ENCODE measurements at places on chromosomes 6 and 20. TPM values are rescaled to one million over a fixed set of nuclear protein-coding genes. Genes with fewer than 3 reads are reported as not detected.

DNA sequence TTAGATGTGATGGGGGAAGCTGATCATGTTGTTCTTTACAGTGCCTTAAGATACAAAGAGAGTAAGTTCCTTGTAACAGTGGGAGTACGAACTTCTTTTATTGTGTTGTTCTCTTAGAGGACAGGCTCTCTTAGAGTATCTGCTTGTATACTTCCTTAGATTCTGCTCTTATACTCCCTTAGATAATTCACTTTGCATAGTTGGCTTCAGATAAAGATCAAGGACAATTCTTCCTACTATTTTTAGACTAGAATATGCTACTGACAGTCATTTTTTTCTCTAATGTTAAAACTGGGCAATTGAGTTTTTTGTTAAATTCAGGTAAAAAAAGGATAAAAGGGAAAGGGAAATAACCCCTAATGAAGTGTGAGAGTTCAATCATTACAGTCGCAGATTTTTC lies 138.7 kb downstream of the MYB start:
- no peak for DNase-seq
- H3K27ac ChIP-seq, result no peak overlapping the region
- no peak overlapping the region for H3K4me3 ChIP-seq
- H3K36me3 ChIP-seq, result peaks cover 8% of the 10 kb centered on the region

DNA sequence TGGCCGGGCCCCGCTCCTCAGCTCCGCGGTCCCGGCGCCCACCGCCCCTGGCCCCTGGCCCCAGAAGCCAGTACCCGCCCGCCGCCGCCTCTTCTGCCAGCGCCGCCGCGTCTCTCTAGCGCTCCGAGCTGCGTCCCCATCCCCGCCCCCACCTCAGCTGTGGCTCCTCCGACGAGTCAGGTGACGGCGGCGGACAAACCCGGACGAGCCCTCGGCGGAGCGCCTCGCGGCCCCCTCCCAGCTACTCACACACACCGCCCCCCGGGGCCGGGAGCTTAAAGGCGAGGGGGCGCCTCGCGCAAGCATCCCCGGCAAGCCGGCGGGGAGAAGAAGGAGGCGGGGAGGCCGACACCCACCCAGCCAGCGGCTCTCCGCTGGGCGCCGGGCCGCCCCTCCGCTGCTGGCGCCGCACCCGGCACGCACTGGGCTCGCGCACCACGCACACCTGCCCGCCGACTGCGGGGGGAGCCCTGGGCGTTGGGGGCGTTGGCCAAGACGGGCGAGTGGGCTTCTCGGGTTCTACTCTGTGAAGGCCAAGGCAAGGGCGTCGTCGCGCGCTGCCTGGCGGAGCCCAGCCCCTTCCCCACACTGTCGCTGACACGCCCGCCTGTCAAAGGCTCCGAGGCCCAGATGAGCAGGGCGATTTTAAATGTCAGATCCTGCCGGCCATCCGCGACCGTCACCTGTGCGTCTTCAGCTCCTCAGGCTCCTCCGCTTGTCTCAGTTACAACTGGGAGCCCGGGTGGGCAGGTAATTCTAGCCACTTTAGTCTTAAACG lies at the start of gene SNAP91:
Gene SNAP91 (minus strand): TSS at position 132 of the 778 bp plus-strand sequence. CDS start 1,174 bp downstream, outside the sequence.
- peak within 1 kb of the TSS; percentile 63 for H3K27ac ChIP-seq
- H3K36me3 ChIP-seq, result no peaks in the 10 kb centered on the region
- peak within 1 kb of the TSS; percentile 94 for H3K4me3 ChIP-seq
- peaks cover 11% of the 10 kb centered on the region for H3K4me1 ChIP-seq
- H3K27me3 ChIP-seq, result peaks cover 71% of the 10 kb centered on the region
- DNase-seq, result peak; percentile 64

DNA sequence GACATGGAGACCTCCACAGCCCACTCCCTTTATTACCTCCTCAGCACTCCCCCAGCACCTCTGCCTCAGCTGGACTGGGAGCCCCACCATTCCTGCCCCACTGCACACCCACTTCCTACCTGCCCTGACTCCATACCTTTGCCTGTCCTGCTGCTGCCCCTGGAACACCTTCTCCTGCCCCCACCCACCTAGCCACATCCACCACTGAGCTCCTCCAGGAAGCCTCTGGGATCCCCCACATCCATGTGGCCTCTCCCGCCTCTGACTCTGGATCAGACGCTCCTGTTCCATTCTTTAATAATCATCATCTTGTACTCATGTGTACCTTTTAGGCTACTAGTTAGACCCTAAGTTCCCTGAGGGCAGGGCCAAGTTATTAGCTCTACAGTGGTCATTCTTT lies 2.2 kb upstream of the SDCBP2 start:
- no peak overlapping the region for H3K4me3 ChIP-seq
- peak overlapping the region; percentile 5 for H3K27ac ChIP-seq
- H3K36me3 ChIP-seq, result no peaks in the 10 kb centered on the region
- no peak for DNase-seq
- H3K27me3 ChIP-seq, result no peaks in the 10 kb centered on the region

- H3K27ac ChIP-seq, result no peak overlapping the region
- H3K27me3 ChIP-seq, result no peaks in the 10 kb centered on the region
- H3K4me1 ChIP-seq, result peaks cover 15% of the 10 kb centered on the region
- H3K4me3 ChIP-seq, result no peak overlapping the region
Measured at GRCh38 chr6:150395388-150396009, 26.7 kb downstream of the IYD start.

DNA sequence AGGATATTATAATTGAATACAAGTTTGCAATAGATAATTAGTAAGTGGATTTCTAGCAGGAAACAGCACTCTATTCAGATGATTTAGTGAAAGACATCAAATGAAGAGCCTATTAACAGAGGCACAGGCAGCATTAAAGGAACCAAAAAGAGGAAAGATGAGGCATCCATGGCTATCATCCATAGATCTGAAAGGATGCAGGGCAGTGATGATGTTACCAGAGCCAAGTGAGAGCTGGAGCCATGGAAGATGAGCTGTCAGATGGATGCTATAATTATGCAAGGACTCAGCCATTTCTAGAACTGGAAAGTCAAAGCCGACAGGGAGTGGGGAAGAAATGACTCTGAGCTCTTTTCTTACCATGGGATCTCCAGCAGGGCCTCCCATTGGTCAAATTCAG lies 66.8 kb upstream of the ANKEF1 start:
- no peak for DNase-seq
- no peaks in the 10 kb centered on the region for H3K36me3 ChIP-seq
- H3K4me3 ChIP-seq, result no peak overlapping the region
- H3K27me3 ChIP-seq, result peaks cover 4% of the 10 kb centered on the region
- no peak overlapping the region for H3K27ac ChIP-seq

GRCh38 chr6:145904391-145904790 lies 59.8 kb downstream of the SHPRH start:
- DNase-seq, result no peak
- H3K4me3 ChIP-seq, result no peak overlapping the region
- no peaks in the 10 kb centered on the region for H3K27me3 ChIP-seq
- H3K4me1 ChIP-seq, result peaks cover 4% of the 10 kb centered on the region
- no peak overlapping the region for H3K27ac ChIP-seq

DNA sequence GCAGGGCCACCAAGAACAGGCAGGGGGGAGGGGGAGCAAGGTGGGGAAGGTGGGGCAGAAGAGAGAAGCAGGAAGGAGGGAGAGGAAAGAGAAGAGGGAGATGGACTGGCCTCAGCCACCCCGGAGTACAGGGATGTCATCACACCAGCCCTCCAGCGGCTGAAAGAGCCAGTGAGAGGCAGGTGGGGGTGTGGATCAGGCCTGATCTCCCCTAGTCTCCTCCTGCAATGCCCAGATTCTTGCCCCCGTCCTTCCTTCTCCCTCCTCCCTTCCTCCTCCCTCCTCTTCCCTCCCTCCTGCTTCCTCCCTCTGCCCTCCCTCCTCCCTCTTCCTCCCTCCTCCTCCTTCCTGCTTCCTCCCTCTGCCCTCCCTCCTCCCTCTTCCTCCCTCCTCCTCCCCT lies 61.5 kb downstream of the YTHDF1 start:
- DNase-seq, result no peak
- H3K4me1 ChIP-seq, result peaks cover 7% of the 10 kb centered on the region
- no peak overlapping the region for H3K27ac ChIP-seq

GRCh38 chr6:12152023-12152970 lies 137.9 kb upstream of the EDN1 start:
- peaks cover 6% of the 10 kb centered on the region for H3K36me3 ChIP-seq
- peak overlapping the region; percentile 82 for H3K27ac ChIP-seq
- no peak for DNase-seq
- peak overlapping the region; percentile 35 for H3K4me3 ChIP-seq

DNA sequence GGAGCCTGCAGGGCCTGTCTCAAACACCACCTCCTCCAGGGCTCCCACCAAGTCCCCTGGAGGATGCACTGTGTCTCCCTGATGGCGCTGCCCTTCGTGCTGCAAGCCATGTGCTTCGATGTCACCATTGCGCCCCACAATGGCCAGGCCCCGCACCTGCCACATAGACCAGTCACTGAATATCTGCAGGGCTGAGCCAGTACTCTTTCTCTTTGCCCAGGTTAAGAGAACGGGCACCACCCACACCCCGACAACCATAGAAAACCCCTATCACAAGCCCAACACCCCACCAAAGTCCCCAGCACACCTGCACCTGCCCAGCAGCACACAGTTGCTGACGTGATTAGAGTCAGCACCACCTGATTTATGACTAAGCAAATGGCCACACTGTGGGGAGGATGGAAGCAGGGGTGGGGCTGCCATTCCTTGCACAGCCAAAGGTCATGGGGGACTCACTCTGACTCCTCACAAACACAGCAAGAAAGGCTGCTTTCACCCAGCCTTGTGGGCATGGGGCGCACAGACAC lies 104.3 kb downstream of the SLC23A2 start:
- no peak for DNase-seq
- H3K4me3 ChIP-seq, result no peak overlapping the region

Gene LRP11
- total RNA-seq, result 29.8 TPM

Gene GABRR1
- total RNA-seq, result not detected

Gene IER3
- total RNA-seq, result 6.3 TPM

Gene MAFB
- 1.6 TPM for total RNA-seq

Measured in neural crest cell (in vitro differentiated cells).